Left lung (tissue), 14 donors: ENCODE measurements at places on chromosomes 6 and 20.
A peak's percentile ranks its signal among the peaks of the same experiment; 100 is the strongest.

GRCh38 chr6:127415096-127415495 is 44.1 kb downstream of the KIAA0408 start:
- no peak for DNase-seq

- no peak for DNase-seq
Measured at GRCh38 chr6:74931558-74931957, 274.3 kb downstream of the COL12A1 start.

DNA sequence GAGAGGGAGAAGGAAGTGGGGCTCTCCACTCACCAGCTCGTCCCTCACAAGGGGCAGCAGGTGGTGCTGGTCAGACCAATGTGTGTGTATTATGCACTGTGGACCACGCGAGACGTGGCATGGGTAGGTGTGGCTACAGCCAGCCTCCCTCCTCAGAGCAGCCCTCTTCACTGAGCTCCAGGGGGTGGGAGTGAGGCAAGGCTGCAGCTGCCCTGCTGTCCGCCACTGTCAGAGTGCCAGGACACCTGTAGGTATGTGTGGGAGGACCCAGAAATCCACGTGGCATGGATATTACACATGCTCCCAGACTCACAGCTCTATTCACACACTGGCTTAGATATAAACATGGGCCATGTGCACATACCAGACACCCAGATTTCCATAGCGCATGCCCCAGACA is 90.3 kb downstream of the VEGFA start:
- DNase-seq, result no peak

- DNase-seq, result no peak
Measured at GRCh38 chr6:132289756-132290155, 111.5 kb downstream of the MOXD1 start.

GRCh38 chr20:57573894-57574293 is 13.0 kb downstream of the PCK1 start:
- no peak for DNase-seq

GRCh38 chr6:44386929-44387345 is 569 bp upstream of the CDC5L start:
- no peak for DNase-seq

DNA sequence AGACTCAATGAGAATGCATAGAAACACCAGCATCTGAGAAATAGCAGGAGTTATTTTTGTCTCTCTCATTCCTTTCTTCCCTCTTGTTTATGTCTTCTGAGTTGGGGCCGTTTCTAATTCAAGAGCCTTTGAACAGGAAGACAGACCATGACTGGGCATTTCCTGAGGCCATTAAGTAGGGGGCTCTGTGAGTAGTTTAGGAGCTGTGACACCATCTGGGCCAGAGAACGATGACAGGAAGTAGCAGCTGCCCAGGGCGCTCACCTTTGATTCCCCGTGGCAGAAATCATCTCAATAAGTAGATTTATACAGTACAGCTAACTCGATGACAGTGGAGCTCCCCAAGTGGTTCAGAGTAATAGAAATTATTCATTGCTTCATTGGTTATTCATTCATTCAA is 298.4 kb upstream of the PLN start:
- peak; percentile 3 for DNase-seq

DNA sequence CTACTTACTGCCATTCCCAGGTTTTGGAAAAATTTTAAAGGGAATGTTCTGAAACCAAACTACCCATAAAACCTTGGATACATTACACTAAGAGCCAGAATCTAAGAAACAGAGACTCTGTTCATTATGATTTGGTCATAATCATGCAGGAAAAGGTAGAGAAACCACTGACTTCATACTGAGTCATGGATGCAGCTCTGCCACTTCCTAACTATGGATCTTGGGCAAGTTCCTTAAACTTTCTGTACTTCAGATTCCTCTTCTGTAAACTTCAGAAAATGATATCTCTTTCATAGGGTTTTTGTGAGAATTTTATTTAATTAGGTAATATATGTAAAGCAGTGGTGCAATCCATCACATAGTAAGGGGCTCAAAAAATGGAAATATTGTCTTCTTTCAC is 20.0 kb downstream of the PLA2G7 start:
- no peak for DNase-seq
